MCF 10A (cell line): ENCODE measurements at places on chromosomes 4 and X. TPM values are rescaled to one million over a fixed set of nuclear protein-coding genes. Genes with fewer than 3 reads are reported as not detected.

Gene TRIM2
- 33.0 and 37.2 TPM in 2 replicates for total RNA-seq

DNA sequence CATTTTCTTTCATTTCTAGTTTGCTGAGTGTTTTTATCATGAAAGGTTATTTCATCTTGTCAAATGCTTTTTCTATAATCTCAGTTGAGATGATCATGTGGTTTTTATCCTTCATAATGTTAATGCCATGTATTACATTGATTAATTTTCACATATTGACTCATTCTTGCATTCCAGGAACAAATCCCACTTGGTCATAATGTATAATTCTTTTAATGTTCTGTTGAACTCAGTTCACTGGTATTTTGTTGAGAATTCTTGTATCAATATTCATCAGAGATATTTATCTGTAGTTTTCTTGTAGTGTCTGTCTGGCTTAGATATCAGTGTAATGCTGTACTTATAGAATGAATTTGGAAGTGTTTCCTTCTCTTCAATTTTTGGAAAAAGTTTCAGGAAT, 16.7 kb upstream of the LHFPL1 start:
- no peak for DNase-seq
- no peaks in the 10 kb centered on the region for H3K36me3 ChIP-seq
- no peak overlapping the region for H3K4me3 ChIP-seq

Gene TCEAL7
- total RNA-seq, result not detected in 2 replicates

Gene NOX1
- total RNA-seq, result not detected in 2 replicates

GRCh38 chr4:168291242-168291641, 27.3 kb downstream of the DDX60 start:
- no peak overlapping the region for H3K27ac ChIP-seq
- H3K36me3 ChIP-seq, result peaks cover 5% of the 10 kb centered on the region
- H3K4me1 ChIP-seq, result no peaks in the 10 kb centered on the region
- H3K27me3 ChIP-seq, result no peaks in the 10 kb centered on the region
- no peak for DNase-seq

DNA sequence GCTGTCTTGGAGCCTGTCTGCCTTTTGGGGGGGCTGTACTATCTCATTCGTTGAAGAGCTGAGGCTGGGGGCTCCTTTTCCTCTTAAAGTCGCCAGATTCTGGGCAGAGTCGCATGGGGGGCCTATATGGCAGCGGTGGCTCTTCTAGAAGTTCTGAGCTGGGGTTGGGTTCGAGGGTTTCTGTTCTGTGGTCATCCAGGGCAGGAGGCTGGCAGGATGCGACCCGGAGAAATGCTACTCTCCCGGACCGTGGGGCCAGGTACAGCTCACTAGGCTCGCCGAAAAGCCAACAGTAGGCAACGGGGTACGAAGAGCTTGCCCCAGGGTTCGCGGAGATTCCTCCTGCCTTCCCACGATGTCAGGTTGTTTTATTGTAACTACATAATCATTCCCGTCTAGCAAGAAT, 1.9 kb upstream of the CITED1 start:
- peak overlapping the region; percentile 82 for H3K4me3 ChIP-seq
- H3K4me1 ChIP-seq, result peaks cover 9% of the 10 kb centered on the region
